ENCODE measurements at places on chromosomes 7 and 10.

DNA sequence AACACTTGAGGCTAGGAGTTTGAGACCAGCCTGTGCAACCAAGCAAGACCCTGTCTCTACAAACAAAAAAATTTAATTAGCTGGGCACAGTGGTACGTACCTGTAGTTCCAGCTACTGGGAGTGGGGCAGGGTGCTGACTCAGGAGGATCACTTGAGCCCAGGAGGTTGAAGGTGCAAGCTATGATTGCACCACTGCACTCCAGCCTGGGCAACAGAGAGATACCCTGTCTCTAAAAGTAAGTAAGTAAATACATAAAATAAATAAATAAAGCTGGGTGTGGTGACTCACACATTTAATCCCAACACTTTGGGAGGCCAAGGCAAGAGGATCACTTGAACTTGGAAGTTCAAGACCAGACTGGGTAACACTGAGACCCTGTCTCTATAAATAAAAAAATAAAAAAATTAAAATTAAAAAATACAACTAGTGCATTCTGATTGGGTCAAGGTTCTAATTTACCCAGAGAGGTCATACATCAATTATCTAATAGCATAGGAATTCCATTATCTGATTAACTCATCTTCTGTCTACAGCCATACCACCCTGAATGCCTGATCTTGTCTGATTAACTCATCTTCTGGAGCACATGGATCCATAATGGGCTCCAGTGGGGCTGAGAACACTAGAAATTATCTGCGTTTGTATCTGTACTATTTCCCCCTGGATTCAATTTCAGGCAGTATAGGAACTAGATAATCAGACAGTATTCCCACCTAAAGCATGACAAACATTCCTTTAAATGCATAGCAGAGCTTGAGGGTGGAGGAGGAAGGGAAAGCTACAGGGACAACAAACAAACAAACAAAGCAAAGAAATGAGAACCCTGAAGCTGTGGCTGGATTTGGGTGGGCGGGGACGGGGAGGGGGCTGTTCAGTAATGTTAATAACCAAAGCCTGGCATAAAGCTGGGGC is 21.0 kb upstream of the HILPDA start:
- no peak for DNase-seq

GRCh38 chr7:6316226-6316625 is 43.8 kb upstream of the CYTH3 start:
- DNase-seq: no peak

DNA sequence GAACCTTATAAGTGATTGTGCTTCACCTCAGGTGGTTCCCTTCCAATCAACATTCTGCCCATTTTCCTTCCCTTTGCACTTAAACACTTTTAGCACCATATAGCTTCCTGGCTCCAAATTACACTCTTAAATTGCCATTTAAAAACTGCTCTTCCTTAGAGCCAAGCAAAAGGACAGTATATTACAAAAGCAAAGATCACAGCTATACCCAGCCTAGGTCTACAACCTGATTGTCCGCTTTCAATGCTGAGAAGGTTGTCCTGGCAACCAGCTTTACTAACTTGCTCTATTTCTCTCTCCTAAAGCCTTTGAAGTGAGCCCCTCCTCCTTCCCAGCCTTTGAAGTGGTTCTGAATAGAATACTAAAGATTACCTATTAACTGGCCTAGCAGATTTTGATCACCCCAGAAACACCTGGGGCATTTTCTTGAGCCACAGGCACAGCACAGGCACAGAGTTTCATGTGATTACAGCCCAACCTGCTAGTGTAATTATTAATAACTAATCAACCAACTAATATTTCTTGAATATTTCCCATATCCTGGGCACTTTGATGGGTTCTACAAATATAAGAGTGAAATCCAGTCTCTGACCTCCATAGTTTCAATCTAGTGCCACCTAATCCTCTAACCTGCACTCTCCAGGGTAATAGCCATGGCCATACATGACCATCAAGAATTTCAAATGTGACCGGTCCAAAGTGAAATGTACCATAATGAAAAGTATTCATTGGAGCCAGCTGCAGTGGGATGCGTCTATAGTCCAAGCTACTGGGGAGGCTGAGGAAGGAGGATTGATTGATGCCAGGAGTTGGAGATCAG is 63.6 kb upstream of the TRIM24 start:
- no peak for DNase-seq

- DNase-seq: no peak
Observed at GRCh38 chr10:125868372-125868975, 12.6 kb downstream of the DHX32 start.

DNA sequence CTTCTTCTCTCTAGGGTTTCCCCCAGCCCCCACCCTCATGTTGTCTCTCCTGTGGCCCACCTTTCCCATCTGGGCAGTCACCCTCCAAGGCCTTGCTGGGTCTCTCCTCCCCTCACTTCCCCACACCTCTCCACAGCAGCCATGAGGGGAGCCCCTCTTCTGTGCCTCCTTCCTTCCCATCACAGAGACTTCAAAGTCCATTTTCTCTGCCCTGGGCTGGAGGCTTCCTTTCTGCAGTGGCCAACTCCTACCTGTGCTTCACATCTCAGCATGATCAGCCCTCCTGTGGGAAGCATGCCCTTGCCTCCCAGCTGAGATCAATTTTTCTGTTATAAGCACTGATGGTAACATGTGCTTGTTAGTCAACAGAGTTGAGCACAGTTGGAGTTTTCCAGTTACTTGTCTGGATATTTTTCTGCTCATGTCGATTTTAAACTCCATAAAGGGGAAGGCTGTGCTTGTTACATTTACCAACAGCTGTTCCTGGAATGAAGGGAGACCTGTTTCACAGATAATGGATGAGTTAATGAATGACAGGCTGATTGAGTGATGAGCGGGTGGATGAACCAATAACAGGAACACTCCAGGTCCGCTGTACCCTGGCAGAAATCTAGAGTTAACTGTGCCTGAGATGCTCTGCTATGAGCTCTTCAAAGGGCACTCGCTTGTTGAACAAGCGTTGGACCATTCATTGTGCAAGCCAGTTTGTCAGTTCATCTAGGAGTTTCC is 71.4 kb upstream of the PRSS58 start:
- no peak for DNase-seq

Measured in stimulated activated CD4-positive, alpha-beta T cell treated with anti-CD3 and anti-CD28 coated beads, Interleukin-15, amount 100 ng/mL, for 1 hour (primary cell).